ENCODE measurements at places on chromosomes 7 and 10. TPM values are rescaled to one million over a fixed set of nuclear protein-coding genes. Genes with fewer than 3 reads are reported as not detected.

The INSYN2A gene
- 0.10 TPM for total RNA-seq

The KIF20B gene
- 10.0 TPM for total RNA-seq

The UNCX gene
- total RNA-seq = not detected

The FAM221A gene
- 9.3 TPM for total RNA-seq

The COX19 gene
- 10.8 TPM for total RNA-seq

The MEOX2 gene
- 25.2 TPM for total RNA-seq

The IDI2 gene
- not detected for total RNA-seq

The MCM10 gene
- 4.2 TPM for total RNA-seq

The AKR1B15 gene
- not detected for total RNA-seq

The SPAM1 gene
- not detected for total RNA-seq

- no peaks in the 10 kb centered on the region for H3K4me1 ChIP-seq
- no peaks in the 10 kb centered on the region for H3K27me3 ChIP-seq
- no peaks in the 10 kb centered on the region for H3K36me3 ChIP-seq
- DNase-seq = no peak
- no peak overlapping the region for H3K4me3 ChIP-seq
These were observed 793.0 kb upstream of the IGFBP3 start for GRCh38 chr7:46713868-46714596.

DNA sequence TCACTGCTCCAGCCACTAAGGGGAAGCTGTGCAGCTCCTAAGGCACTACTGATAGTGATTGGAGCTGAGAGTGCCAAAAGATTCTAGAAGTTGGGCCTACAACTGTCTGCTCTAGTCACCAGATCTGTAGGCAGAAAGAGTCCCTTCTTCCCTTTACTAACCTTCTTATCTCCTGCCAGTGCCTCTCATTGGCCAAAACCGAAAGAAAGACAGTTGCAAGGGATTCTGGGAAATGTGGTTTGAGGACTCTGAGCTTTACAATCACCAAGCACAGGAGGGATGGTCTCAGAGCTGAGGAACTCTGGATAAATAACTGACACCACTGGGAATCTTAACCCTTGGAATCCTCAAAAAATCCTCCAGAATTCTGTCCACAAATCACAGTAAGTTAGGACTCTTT lies 615.8 kb downstream of the CCSER2 start:
- no peak for DNase-seq
- H3K4me1 ChIP-seq = no peaks in the 10 kb centered on the region
- no peak overlapping the region for H3K4me3 ChIP-seq
- no peaks in the 10 kb centered on the region for H3K27me3 ChIP-seq

GRCh38 chr7:98943336-98943735 lies 65.0 kb downstream of the TRRAP start:
- H3K4me1 ChIP-seq = no peaks in the 10 kb centered on the region
- no peak for DNase-seq
- no peaks in the 10 kb centered on the region for H3K36me3 ChIP-seq
- H3K4me3 ChIP-seq = no peak overlapping the region
- no peak overlapping the region for H3K27ac ChIP-seq

GRCh38 chr10:124962421-124962820 lies 20.5 kb downstream of the ZRANB1 start:
- H3K36me3 ChIP-seq = peaks cover 12% of the 10 kb centered on the region
- no peak overlapping the region for H3K27ac ChIP-seq
- peaks cover 29% of the 10 kb centered on the region for H3K4me1 ChIP-seq
- no peak for DNase-seq
- H3K4me3 ChIP-seq = no peak overlapping the region

DNA sequence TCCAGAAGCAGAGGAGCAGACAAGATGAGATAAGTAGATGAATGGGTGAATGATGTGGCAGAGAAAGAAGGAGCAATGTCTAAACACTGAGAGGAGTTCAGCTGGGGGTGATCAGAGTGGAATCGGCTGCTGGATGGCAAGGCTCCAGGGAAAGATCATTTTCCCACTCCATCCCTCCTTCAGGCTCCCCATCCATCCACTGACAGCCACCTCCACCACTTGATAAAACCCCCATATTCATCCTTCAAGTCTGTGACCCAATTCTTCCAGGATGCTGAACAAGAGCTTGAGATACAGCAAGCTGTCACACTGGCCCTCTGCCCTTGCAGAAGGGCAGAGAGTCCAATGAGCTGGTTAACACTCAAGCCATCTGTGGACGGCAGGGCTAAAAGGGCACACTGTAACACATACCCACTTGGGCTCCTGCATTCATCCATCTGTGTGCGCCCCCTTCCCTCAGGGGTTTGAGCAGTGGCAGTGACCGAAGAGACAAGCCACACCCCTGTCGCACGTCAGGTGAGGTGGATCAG lies 30.8 kb upstream of the CACNB2 start:
- DNase-seq = no peak
- H3K4me3 ChIP-seq = no peak overlapping the region
- no peak overlapping the region for H3K27ac ChIP-seq
- no peaks in the 10 kb centered on the region for H3K4me1 ChIP-seq
- H3K36me3 ChIP-seq = no peaks in the 10 kb centered on the region

- H3K4me3 ChIP-seq = no peak overlapping the region
- no peak overlapping the region for H3K27ac ChIP-seq
- H3K27me3 ChIP-seq = no peaks in the 10 kb centered on the region
- no peaks in the 10 kb centered on the region for H3K4me1 ChIP-seq
These were observed 69.6 kb downstream of the NRG3 start for GRCh38 chr10:81944609-81945008.

DNA sequence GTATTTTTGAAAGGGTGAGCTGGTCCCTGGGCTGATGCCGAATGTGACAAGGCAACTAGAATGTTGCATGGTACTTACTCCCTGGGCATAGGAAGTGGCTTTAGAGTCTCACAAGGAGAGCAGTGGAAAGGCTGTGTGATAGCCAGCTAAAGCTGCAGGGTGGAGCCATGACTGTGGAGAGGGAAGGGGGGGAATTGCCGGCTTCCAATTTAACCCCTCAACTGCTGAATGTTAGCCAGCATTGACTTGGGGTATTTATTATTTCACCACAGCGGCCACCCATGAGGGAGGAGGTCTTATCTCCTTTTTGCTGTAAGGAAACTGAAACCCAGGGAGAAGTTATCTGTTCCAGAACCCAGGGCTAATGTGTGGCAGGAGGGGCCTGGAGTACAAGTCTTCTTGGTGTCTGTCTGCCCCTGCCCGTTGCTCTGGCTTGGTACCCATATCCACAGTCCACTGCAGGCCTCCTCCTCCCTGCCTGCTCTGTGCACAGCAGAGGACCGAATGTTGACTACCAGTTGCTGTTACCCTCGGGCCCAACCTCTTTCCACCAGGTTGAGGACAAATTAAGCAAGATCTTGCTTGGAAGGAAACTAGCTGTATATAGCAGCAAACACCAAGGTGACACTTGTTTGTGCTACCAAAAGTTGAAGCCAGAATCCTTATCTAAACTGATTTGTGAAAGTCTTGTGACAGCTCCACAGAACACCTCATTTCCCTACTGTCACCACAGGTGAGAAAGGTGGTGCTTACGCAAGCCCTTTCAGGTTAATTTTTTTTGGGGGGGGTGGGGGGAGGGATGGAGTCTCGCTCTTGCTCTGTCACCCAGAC lies 37.6 kb downstream of the WBP1L start:
- no peak for DNase-seq
- no peaks in the 10 kb centered on the region for H3K36me3 ChIP-seq
- peak overlapping the region; percentile 77 for H3K27ac ChIP-seq

DNA sequence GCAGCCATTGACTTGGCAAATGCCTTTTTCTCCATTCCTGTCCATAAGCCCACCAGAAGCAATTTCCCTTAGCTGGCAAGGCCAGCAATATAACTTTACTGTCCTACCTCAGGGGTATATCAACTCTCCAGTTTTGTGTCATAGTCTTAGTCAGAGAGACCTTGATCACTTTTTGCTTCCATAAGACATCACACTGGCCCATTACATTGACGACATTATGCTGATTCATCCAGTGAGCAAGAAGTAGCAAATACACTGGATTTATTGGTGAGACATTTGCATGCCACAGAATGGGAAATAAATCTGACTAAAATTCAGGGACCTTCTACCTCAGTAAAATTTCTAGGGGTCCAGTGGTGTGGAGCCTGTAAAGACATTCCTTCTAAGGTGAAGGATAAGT lies 649.7 kb upstream of the ANKRD30A start:
- H3K36me3 ChIP-seq = no peaks in the 10 kb centered on the region
- no peaks in the 10 kb centered on the region for H3K27me3 ChIP-seq
- H3K4me3 ChIP-seq = no peak overlapping the region
- no peak overlapping the region for H3K27ac ChIP-seq
- no peaks in the 10 kb centered on the region for H3K4me1 ChIP-seq

- H3K27me3 ChIP-seq = no peaks in the 10 kb centered on the region
- H3K4me3 ChIP-seq = no peak overlapping the region
- DNase-seq = no peak
These were observed 47.9 kb downstream of the MKI67 start for GRCh38 chr10:128078136-128078969.

- peaks cover 78% of the 10 kb centered on the region for H3K27me3 ChIP-seq
- H3K36me3 ChIP-seq = no peaks in the 10 kb centered on the region
- peak; percentile 42 for DNase-seq
- peaks cover 14% of the 10 kb centered on the region for H3K4me1 ChIP-seq
These were observed 10.8 kb downstream of the KCNH2 start for GRCh38 chr7:150967349-150967748.

DNA sequence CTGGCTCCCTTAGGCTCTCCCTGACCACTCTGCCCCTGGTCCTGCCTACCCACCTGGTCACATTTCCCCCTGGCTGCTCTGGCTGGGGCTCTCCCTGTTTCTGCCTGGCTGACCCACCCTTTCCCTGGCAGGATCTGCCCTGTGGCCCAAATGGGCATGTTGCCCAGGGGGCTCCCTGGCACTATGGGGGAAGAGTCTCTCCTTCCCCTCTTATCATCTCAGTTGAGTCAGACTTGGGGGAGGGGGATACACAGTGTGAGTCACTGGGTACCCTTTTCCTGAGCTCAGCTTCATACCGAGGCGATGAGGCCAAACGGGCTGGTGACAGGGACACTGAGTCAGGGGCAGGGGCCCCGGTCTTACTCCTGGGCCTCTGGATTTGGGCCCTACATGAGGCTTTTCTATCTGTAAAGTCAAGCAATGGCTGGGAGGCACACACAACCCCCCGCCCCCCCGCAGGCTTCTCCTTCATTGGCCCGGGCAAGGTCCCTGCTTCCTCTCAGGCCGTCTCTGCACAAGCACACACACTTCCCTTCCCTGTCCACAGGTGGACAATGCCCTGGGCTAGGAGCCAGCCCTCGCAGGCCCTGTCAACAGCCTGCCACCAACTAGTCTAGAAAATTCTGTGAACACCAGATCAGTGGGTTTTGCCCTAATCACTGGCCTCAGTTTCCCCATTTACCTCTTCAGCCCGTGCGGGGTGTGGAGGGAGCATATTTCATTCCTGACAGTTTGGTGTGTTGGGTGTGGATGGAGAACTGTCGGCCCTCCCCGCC lies 627 bp upstream of the FLNC start:
- peaks cover 31% of the 10 kb centered on the region for H3K4me1 ChIP-seq
- H3K27ac ChIP-seq = no peak overlapping the region
- peaks cover 14% of the 10 kb centered on the region for H3K27me3 ChIP-seq
- H3K36me3 ChIP-seq = no peaks in the 10 kb centered on the region
- H3K4me3 ChIP-seq = no peak overlapping the region

- H3K36me3 ChIP-seq = no peaks in the 10 kb centered on the region
- DNase-seq = no peak
- no peak overlapping the region for H3K27ac ChIP-seq
- H3K27me3 ChIP-seq = peaks cover 6% of the 10 kb centered on the region
These were observed 76.8 kb upstream of the NKX6-2 start for GRCh38 chr10:132862485-132863420.

GRCh38 chr10:43371418-43371817 lies at the start of gene FXYD4:
FXYD4 (plus strand) TSS chr10:43371636; CDS start chr10:43373747, 2,111 bp downstream.
- H3K36me3 ChIP-seq = no peaks in the 10 kb centered on the region
- no peak within 1 kb of the TSS for H3K4me3 ChIP-seq
- no peaks in the 10 kb centered on the region for H3K27me3 ChIP-seq
- no peaks in the 10 kb centered on the region for H3K4me1 ChIP-seq
- no peak within 1 kb of the TSS for H3K27ac ChIP-seq

DNA sequence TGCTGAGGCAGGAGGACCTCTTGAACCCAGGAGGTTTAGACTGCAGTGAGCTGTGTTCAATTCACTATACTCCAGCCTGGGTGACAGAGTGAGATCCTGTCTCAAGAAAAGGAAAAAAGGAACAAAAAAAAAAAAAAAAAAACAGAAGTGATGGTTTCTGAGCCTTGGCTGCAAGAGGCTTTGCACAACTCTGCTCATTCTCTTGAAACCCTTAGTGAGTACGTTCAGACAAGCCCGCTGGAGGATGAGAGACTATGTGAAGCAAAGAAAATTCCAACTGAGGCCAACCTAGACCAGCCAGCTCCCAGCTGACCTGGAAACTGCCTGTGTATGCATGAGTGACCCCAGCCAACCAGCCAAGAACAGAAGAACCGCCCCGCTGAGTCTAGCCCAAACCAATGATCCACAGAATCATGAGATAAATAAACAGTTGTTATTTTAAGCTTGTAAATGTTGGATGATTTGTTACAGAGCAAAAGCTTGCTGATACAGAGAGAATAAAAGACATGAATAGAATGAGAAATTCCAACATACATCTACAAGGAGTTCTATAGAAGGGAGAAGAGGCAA lies 50.6 kb upstream of the FZD9 start:
- H3K36me3 ChIP-seq = no peaks in the 10 kb centered on the region
- H3K27ac ChIP-seq = peak overlapping the region; percentile 53
- no peaks in the 10 kb centered on the region for H3K4me1 ChIP-seq
- H3K4me3 ChIP-seq = no peak overlapping the region

DNA sequence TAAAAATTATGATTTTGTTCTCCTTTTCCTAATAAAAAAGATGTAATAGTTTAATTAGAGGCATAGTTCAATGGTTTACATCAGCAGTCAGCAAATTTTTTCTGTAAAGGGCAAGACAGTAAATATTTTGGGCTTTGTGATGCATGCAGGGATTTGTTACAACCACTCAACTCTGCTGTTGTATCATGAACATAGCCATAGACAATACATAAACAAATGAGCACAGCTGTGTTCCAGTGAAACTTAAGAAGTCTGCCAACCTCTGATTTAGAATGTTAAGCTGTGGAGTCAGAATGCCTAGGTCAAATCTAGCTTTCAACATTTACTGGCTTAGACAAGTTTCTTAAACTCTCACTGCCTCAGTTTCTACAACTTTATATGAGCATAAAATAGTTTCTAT lies 31.6 kb downstream of the ASZ1 start:
- no peaks in the 10 kb centered on the region for H3K36me3 ChIP-seq
- DNase-seq = no peak
- H3K27ac ChIP-seq = no peak overlapping the region

GRCh38 chr7:130896898-130897514 lies 163.0 kb upstream of the KLF14 start:
- peak; percentile 86 for DNase-seq
- H3K36me3 ChIP-seq = no peaks in the 10 kb centered on the region
- H3K4me3 ChIP-seq = no peak overlapping the region
- peaks cover 95% of the 10 kb centered on the region for H3K4me1 ChIP-seq
